Umbilical cord (tissue), 2 donors: ENCODE measurements at places on chromosomes 11 and 22.

DNA sequence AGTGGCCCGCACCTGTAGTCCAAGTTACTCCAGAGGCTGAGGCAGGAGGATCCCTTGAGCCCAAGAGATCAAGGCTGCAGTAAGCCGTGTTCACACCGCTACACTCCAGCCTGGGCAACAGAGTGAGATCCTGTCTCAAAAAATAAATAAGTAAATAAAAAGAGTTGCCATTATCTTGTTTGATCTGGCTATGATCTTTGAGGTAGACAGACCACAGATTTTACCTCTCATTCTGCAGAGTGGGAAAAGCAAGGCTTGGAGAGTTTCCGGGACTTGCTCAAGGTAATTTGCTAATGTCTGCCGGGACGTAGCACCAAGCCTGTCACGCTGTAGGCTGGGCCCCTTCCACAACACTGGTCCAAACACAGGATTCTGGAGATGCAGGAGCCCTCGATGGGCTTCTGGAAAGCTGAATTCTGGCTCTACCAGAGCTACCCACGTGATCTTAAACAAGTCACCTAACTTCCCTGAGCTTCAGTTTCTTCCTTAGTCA is 6.8 kb downstream of the GRAP2 start:
- DNase-seq, result no peak

DNA sequence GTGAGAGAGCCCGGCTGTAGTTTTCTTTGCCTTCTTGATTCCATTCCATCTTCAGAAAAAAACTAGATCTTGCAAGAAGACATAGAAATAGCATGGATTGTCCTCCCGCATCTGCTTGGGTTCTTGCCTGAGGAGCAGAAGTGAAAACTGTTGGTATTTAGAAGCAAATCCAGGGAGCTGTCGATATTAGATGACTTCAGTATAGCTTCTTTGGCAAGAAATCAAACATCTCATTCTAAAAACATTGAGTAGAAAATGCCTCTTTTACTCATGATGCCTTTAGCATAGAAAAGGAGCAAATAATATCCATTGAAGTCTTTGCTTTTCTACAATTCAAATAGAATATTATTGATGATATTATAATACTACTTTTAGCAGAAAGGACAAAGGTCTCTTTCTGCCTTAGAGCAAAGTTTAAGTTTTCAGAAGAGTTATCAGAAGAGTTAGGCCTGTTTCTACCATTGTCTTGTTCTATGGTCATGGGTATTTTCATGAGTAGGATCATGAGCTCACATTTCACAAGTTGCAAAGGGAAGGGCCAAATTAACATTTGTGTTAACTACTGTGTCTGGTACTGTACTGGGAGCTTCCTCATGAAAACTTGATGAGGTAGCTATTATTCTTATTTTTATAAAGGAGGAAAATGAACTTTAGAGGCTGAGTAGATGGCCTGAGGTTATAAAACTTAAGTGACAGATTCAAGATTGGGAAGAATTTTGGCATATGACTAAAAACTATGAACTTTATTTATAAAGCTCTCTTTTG is 49.7 kb downstream of the EXT2 start:
- DNase-seq, result no peak

- DNase-seq, result peak; percentile 8
Measured at GRCh38 chr11:57406337-57406904, 16.0 kb upstream of the PRG2 start.

- no peak for DNase-seq
Measured at GRCh38 chr22:17753401-17753989, 20.8 kb downstream of the BID start.

DNA sequence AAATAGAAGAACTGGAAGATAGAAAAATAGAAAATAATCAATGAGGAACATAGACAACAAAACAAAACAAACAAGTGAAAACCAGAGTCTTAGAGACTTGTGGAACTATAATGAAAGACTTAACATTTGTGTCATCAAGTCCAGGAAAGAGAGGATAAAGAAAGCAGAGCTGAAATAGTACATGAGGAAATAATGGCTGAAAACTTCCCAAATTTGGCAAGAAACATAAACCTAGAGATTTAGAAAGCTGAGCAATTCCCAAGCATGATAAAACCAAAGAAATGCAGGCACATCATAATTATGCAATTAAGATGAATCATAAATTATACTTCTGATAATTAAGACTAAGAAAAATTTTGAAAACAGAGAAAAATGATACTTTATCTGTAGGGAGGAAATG is 614.5 kb downstream of the ETS1 start:
- no peak for DNase-seq

GRCh38 chr11:71478528-71478840 is 25.5 kb downstream of the NADSYN1 start:
- no peak for DNase-seq

- DNase-seq, result no peak
Measured at GRCh38 chr11:17148536-17148935, 59.2 kb downstream of the PIK3C2A start.

DNA sequence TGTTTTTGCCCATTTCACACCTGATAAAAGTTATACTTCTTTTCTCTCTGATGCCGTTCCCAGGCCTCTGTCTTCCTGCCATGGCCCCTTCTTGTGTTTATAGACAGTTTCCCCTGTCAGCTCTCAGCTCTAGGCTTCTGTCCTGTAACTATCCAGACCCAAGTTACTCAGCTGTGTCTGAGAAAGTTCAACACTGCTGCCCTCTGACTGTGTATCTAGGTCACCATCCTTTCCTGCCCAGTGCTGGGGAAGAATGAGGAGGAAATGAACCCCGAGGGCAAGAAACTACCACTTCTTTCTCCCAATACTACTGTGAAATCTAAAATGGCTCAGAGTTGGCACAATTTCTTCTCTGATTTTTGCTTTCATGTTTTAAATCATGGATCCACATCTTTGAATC is 29.6 kb downstream of the SNX19 start:
- DNase-seq, result no peak
